ENCODE measurements at places on chromosomes 3 and 15. TPM values are rescaled to one million over a fixed set of nuclear protein-coding genes. Genes with fewer than 3 reads are reported as not detected.

- no peak for DNase-seq
Measured at GRCh38 chr3:24780991-24781390, 286.3 kb upstream of the THRB start.

DNA sequence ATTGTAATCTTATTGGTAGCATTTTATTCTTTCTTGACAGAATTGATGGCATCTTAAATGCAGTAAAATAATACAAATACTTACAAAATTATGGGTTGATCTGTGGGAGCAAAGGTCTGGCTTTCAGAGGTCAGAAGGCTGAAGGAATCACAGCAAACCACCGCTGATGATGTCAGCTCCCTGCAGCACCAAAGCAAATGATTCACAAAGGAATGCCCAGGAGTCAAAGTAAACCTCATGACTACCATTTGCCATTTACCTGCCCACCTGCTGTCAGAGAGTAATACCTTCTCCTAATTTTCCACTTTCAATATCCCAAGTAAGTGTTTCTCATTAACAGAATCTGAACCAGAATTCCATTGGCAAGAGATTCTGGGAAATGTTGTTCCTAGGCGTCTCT lies 46.1 kb downstream of the CPA3 start:
- DNase-seq: no peak

- no peak for DNase-seq
Measured at GRCh38 chr3:119245778-119246177, 5.1 kb upstream of the B4GALT4 start.

GRCh38 chr3:158509891-158510290 lies 61.1 kb upstream of the MLF1 start:
- DNase-seq: no peak

DNA sequence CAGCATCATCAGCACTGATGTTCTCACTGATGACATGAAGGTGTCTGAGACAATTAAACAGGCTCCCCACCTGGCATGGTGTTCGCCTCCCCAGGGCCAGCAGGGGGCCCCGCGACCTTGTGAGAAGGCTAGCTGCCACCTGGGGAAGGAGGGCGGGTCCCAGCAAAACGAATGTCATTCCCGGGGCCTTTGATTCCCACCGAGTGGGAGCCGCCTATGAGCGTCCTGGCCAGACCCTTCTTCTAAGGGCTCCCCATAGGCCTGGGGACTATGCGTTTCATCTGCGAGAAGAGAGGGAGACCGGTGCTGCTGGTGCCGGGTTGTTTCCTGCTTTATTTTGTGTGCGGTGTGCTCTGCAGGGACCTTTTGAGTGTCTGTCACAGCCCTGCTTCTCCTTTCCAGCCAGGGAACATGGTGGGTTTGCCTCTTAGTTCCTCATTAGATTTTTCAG lies 20.5 kb upstream of the MINDY4B start:
- DNase-seq: no peak

Gene PRR23A
- not detected for total RNA-seq

Gene PBRM1
- 88.6 TPM for total RNA-seq

Gene TRPM1
- not detected for total RNA-seq

Gene VEPH1
- total RNA-seq: 8.6 TPM

Gene GABRR3
- not detected for total RNA-seq

Gene ADIPOQ
- total RNA-seq: not detected

Gene CAV3
- not detected for total RNA-seq
